ENCODE measurements at places on chromosomes 12 and 14. TPM values are rescaled to one million over a fixed set of nuclear protein-coding genes. Genes with fewer than 3 reads are reported as not detected.

DNA sequence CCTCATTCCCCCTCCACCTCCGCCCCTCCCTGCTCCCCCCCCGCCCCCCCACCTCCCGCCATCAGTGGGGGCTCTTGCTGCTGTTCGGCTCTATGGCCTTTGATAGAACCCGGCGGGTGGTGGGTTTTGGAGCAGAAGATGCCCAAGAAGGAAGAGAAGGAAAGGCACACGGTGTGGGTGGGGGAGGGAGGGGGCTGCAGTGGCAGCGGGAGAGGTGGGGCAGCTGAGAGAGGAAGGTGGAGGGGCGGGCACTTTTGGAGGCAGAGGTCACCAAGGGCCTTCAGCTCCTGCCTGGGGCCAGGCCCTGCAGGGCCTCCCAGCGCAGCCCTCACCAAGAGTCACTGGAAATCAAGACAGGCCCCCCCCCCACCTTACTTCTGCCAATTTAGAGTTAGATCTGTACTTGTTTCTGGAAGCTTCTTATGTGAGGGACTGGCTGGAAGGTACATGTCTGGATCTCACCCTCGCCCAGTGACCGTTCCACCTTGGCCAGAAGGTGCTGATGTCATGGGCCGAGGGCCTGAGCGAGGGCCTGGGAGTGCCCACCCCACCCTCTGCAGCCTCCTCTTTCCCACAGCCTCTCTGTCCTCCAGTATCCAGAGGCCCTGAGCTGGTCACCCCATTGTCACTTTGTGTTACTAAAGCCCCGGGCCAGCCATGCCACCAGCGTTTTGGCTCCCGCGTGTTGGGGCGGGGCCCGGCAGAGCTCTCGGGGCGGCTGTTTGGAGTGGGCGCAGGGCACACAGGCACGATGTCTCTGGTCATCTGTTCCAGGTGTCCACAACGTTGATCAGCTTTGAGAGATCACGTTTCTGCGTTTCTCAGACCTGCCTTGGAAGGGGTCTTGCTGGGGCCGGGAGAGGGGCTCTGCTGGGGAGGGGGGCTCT, 153.9 kb downstream of the KIF26A start:
- no peak for DNase-seq

DNA sequence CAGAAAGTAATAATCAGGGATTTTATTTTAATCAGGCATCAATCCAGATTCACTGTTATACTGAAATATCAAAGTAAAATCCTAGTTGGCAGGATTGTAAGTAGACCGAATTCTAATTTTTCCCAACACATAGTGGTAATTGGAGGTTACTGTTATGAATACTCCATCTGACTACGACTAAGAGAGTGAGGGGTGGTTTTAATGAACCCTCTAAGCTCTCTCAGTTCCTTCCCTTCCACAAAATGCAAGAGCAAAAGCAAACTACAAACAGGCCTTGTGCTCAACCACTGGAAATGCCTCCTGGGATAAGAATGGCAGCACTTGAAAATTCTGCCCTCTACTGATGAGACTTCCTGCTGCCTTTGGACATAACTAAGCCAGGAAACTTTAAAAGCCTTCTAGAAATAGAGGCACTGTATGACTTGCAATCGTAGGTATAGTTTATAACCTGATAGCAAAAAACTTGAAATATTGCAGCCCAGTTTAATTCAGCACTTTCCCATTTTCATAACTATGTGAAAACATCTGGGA, 184.8 kb downstream of the SLC16A7 start:
- no peak for DNase-seq

GRCh38 chr12:78970041-78970440, 105.5 kb downstream of the SYT1 start:
- DNase-seq = no peak

DNA sequence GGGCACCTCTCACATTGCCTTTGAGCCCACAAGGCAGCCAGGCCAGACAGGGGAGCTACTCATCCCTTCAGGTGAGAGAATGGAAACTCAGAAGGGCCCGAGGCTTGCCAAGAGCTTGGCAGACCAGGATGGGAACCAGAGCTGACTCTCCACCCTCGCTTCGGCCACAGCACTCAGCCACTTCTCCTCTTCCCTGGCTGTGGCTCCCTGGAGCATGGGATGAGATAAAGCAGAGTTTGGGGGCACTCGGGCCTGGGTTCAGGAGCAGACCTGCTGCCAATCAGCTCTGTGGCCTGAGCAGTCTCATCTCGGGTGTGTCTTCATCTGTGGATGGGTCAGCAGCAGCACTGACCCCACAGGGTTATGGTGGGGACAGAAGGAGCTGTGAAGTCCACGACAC, 20.0 kb upstream of the CCDC85C start:
- DNase-seq = no peak

Gene FKBP3
- total RNA-seq = 18.2 TPM

Gene HOXC9
- total RNA-seq = 0.13 TPM

Gene ACVRL1
- 416 TPM for total RNA-seq

Measured in dermis microvascular lymphatic vessel endothelial cell (primary cell).